ENCODE measurements at places on chromosomes 1 and 21. TPM values are rescaled to one million over a fixed set of nuclear protein-coding genes. Genes with fewer than 3 reads are reported as not detected.

Gene RYR2
- total RNA-seq, result not detected

Gene TNFRSF9
- 0.72 TPM for total RNA-seq

Gene C1orf185
- total RNA-seq, result not detected

Gene LCE6A
- total RNA-seq, result not detected

Gene PPFIA4
- total RNA-seq, result 5.4 TPM

Data from IMR-90 (cell line).